Endodermal cell (in vitro differentiated cells): ENCODE measurements at places on chromosomes 16 and 17.

GRCh38 chr17:60355663-60356594, 36.0 kb downstream of the USP32 start:
- DNase-seq = no peak

DNA sequence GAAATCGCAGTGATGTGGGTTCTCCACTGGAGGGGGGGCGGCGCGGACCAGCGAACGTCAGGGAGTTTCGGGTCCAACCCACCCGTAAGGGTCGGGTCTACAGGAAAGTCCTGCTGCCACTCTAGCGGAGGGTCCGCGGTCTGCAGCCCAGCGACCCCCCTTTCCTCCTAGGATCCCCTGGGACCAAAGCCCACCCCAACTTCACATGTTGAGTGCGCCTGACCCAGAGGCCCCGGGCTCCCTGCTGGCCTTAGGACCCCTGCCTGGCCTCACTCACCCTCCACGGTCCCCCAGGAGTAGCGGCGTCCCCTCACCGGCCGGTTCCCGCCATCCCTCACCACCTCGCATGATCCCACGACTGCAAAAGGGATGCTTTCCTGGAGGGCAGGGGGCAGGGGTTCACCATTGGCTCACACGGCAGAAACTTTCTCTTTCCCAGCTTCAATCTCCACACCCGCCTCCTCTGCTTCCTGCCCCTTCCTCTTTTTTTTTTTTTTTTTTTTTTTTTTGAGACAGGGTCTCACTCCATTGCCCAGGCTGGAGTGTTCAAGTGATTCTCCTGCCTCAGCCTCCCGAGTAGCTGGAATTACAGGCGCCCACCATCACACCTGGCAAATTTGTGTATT, 3.1 kb downstream of the SEPTIN1 start:
- DNase-seq = no peak

GRCh38 chr17:30545024-30545423, 67.8 kb downstream of the GOSR1 start:
- no peak for DNase-seq

- no peak for DNase-seq
Measured at GRCh38 chr17:39015546-39015935, 48.3 kb upstream of the FBXO47 start.

- DNase-seq = no peak
Measured at GRCh38 chr16:56262148-56262547, 70.9 kb downstream of the GNAO1 start.

- no peak for DNase-seq
Measured at GRCh38 chr17:77826132-77826873, 132.2 kb upstream of the TNRC6C start.

DNA sequence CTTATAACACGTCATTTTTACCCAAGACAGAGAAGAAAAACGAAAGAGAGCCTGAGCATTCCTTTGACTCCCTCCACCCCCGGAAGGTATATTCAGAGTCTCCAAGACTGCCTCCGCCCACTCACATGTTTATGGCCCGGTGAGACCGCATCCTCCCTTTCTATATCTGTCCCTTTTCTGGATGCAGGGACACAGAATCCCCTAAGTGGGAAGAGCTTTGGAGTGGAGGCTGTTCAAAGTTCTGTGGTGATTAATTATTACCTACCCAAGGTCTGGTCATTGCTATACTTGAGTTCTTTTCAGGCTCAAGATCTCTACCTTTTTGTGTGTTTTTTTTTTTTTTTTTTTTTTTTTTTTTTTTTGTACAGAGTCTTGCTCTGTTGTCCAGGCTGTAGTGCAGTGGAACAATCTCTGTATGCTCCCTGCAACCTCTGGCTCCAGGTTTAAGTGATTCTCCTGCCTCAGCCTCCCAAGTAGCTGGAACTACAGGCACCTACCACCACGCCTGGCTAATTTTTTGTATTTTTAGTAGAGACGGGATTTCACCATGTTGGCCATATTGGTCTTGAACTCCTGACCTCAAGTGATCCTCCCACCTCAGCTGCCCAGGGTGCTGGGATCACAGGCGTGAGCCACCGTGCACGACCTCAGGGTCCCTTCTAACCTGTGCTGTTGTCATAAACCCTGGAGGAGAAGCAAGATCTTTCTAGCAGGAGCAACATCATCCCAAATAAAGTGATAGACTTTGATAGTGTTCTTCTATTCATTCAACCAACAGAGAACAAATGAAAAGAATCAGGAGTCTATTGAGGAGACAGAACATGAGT, 407.1 kb downstream of the WWOX start:
- DNase-seq = no peak

- no peak for DNase-seq
Measured at GRCh38 chr17:6110592-6110991, 40.4 kb downstream of the WSCD1 start.

GRCh38 chr16:48628359-48628985, 18.5 kb upstream of the N4BP1 start:
- no peak for DNase-seq

DNA sequence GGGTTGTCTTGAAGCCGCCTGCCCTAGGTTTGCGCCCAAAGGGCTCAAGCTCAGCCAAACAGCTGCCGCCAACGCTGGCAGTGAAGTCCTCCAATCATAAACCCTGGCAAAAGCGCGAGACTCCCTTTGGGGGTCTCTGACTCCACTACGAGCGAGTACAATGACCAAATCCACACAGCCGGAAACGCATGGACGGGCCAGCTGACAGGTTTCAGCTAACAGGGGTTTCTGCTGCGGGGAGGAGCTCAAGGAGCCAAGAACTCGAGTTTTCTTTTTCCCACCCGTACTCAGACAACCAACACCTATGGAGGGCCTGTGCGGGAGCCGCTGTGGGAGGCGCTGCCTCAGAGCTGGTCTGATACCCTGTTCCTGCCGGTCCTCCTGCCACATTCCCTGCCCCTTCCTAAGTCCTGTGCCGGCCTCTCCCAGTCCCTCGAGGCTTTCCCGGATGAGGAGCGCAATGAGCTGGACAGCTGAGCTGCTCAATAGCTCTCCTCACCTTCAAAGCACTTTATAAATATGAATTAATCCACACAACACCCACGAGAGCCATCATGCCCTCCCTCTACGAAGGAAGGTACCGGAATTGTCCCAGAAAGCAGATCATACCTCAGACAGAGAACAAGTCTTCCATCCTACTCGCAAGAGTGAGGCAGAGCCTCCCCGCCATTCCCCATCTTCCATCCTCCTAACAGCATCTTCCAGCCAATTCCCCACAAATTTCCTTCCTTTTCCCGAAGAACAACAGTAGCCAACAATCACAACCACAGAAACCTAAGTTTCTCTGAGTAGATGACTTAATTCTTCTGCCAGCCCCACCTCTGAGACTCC, 6.1 kb downstream of the ABR start:
- no peak for DNase-seq
